Aortic smooth muscle cell (primary cell): ENCODE measurements at places on chromosomes 7 and 10. TPM values are rescaled to one million over a fixed set of nuclear protein-coding genes. Genes with fewer than 3 reads are reported as not detected.

Gene TMEM176A
- not detected in 2 replicates for total RNA-seq

Gene MYH16
- not detected in 2 replicates for total RNA-seq

Gene CHN2
- total RNA-seq: 0.26 TPM in 1 of 2 replicates, not detected in the other

Gene CYP3A5
- total RNA-seq: not detected in 2 replicates

Gene FAM185A
- 8.8 and 8.9 TPM in 2 replicates for total RNA-seq

Gene CALML3
- not detected in 2 replicates for total RNA-seq

Gene AKR1B1
- 72.8 and 82.0 TPM in 2 replicates for total RNA-seq

Gene VWC2
- total RNA-seq: not detected in 2 replicates

Gene SORBS1
- total RNA-seq: 1.5 and 3.3 TPM in 2 replicates

Gene RPEL1
- total RNA-seq: 0.12 TPM in 1 of 2 replicates, not detected in the other

Gene AKR1D1
- not detected in 2 replicates for total RNA-seq

Gene LLCFC1
- total RNA-seq: not detected in 2 replicates

Gene TMEM196
- not detected in 2 replicates for total RNA-seq

Gene PLPP4
- 0.25 TPM in 1 of 2 replicates, not detected in the other for total RNA-seq

Gene STAG3
- 0.92 and 1.1 TPM in 2 replicates for total RNA-seq

Gene MINDY4
- 6.6 and 8.1 TPM in 2 replicates for total RNA-seq

Gene ARMC3
- under 0.01 TPM in 1 of 2 replicates, not detected in the other for total RNA-seq

Gene HOXA6
- not detected in 2 replicates for total RNA-seq

Gene POLR2J3
- total RNA-seq: 27.0 and 66.9 TPM in 2 replicates

Gene CCL24
- total RNA-seq: not detected in 2 replicates

Gene FAM131B
- total RNA-seq: 1.6 and 2.0 TPM in 2 replicates

Gene HTRA1
- 235 and 353 TPM in 2 replicates for total RNA-seq

Gene VGF
- total RNA-seq: 0.13 TPM in 1 of 2 replicates, not detected in the other

Gene TMEM254
- total RNA-seq: 5.8 and 6.9 TPM in 2 replicates

Gene DCLRE1A
- 7.6 and 7.7 TPM in 2 replicates for total RNA-seq

Gene CDHR3
- 2.6 and 4.3 TPM in 2 replicates for total RNA-seq

Gene CFAP58
- total RNA-seq: 0.99 and 1.2 TPM in 2 replicates

Gene NKX1-2
- total RNA-seq: not detected in 2 replicates

Gene NUP42
- total RNA-seq: 23.6 and 28.0 TPM in 2 replicates

Gene CYREN
- total RNA-seq: 33.4 and 44.0 TPM in 2 replicates

Gene OR2A12
- not detected in 2 replicates for total RNA-seq

Gene PDE6C
- not detected in 2 replicates for total RNA-seq

Gene GIMAP8
- total RNA-seq: 0.62 and 2.1 TPM in 2 replicates

Gene TMEM236
- 0.06 TPM in 1 of 2 replicates, not detected in the other for total RNA-seq

Gene FAM13C
- total RNA-seq: 3.4 and 4.4 TPM in 2 replicates

Gene NRP1
- total RNA-seq: 813 and 990 TPM in 2 replicates

Gene GRID2IP
- not detected in 2 replicates for total RNA-seq

Gene DYDC2
- not detected in 2 replicates for total RNA-seq

Gene OGDHL
- 0.26 and 0.68 TPM in 2 replicates for total RNA-seq

Gene NUDT13
- 1.3 and 2.0 TPM in 2 replicates for total RNA-seq

Gene KLF14
- total RNA-seq: not detected in 2 replicates

Gene TRIP6
- total RNA-seq: 89.4 and 93.8 TPM in 2 replicates

Gene HOXA10
- under 0.01 TPM in 2 replicates for total RNA-seq

Gene LEP
- total RNA-seq: not detected in 2 replicates
